Neural progenitor cell (in vitro differentiated cells): ENCODE measurements at places on chromosomes 11 and 22. TPM values are rescaled to one million over a fixed set of nuclear protein-coding genes. Genes with fewer than 3 reads are reported as not detected.

The ENDOD1 gene
- total RNA-seq = 1.9 and 2.0 TPM in 2 replicates

The DLG2 gene
- 7.5 and 8.1 TPM in 2 replicates for total RNA-seq

The CACNA1I gene
- 0.11 and 0.22 TPM in 2 replicates for total RNA-seq

The C11orf42 gene
- not detected in 2 replicates for total RNA-seq

The FGF4 gene
- 0.22 TPM in 1 of 2 replicates, not detected in the other for total RNA-seq

The OR4C3 gene
- not detected in 2 replicates for total RNA-seq

The SAA2 gene
- total RNA-seq = not detected in 2 replicates

The NDUFC2 gene
- 36.7 and 89.5 TPM in 2 replicates for total RNA-seq

The CASP4 gene
- total RNA-seq = not detected in 2 replicates

The TRIM51 gene
- total RNA-seq = not detected in 2 replicates

The IRF7 gene
- 4.3 and 18.4 TPM in 2 replicates for total RNA-seq

The SYT7 gene
- total RNA-seq = 0.73 and 4.4 TPM in 2 replicates

The POU2AF2 gene
- not detected in 2 replicates for total RNA-seq

The LIF gene
- total RNA-seq = 0.21 and 0.50 TPM in 2 replicates

The SMC1B gene
- total RNA-seq = 0.06 and 0.09 TPM in 2 replicates

The ART1 gene
- total RNA-seq = not detected in 2 replicates

The HTR3A gene
- total RNA-seq = 0.19 TPM in 1 of 2 replicates, not detected in the other

The SLC17A6 gene
- not detected in 2 replicates for total RNA-seq

The RBFOX2 gene
- 163 and 206 TPM in 2 replicates for total RNA-seq

The PDE3B gene
- 14.3 and 15.9 TPM in 2 replicates for total RNA-seq

The TIMM10 gene
- 19.1 and 21.9 TPM in 2 replicates for total RNA-seq

The CARNS1 gene
- total RNA-seq = 0.22 and 0.52 TPM in 2 replicates

The OR52N4 gene
- total RNA-seq = 0.12 TPM in 1 of 2 replicates, not detected in the other

The RFPL2 gene
- 0.12 and 1.8 TPM in 2 replicates for total RNA-seq

The LGALS12 gene
- total RNA-seq = not detected in 2 replicates

The SLCO2B1 gene
- 0.07 and 0.12 TPM in 2 replicates for total RNA-seq

The PRR33 gene
- not detected in 2 replicates for total RNA-seq

The LMNTD2 gene
- total RNA-seq = 1.1 and 2.5 TPM in 2 replicates
